Neural progenitor cell (in vitro differentiated cells): ENCODE measurements at places on chromosomes 7 and 10.

- DNase-seq, result no peak
- no peak overlapping the region for H3K4me3 ChIP-seq
- no peaks in the 10 kb centered on the region for H3K27me3 ChIP-seq
- no peak overlapping the region for H3K27ac ChIP-seq
- no peaks in the 10 kb centered on the region for H3K4me1 ChIP-seq
- no peaks in the 10 kb centered on the region for H3K36me3 ChIP-seq
These were observed 84.3 kb downstream of the GLRX3 start for GRCh38 chr10:130220251-130221185.

DNA sequence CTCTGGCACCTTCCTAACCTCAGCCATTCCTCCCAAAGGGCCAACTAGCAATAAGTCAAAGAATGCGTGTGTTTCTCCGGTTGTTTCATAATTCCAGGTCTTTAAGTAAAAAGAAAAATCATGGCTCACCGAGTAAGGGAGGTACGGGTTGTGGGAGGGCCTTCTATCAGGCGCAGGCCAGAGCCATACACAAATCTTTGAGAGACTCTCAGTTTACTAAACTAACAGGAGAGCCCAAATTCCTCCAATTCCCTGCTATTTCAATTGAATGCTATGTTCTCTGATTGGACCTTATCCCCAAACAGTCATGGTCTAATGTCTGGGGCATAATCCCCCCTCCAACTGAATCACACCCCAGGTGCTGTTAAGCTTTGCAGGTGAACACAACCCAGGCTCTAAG is 26.2 kb upstream of the SLF2 start:
- no peak overlapping the region for H3K27ac ChIP-seq
- DNase-seq, result no peak
- H3K4me1 ChIP-seq, result peaks cover 15% of the 10 kb centered on the region
- H3K27me3 ChIP-seq, result peaks cover 4% of the 10 kb centered on the region

DNA sequence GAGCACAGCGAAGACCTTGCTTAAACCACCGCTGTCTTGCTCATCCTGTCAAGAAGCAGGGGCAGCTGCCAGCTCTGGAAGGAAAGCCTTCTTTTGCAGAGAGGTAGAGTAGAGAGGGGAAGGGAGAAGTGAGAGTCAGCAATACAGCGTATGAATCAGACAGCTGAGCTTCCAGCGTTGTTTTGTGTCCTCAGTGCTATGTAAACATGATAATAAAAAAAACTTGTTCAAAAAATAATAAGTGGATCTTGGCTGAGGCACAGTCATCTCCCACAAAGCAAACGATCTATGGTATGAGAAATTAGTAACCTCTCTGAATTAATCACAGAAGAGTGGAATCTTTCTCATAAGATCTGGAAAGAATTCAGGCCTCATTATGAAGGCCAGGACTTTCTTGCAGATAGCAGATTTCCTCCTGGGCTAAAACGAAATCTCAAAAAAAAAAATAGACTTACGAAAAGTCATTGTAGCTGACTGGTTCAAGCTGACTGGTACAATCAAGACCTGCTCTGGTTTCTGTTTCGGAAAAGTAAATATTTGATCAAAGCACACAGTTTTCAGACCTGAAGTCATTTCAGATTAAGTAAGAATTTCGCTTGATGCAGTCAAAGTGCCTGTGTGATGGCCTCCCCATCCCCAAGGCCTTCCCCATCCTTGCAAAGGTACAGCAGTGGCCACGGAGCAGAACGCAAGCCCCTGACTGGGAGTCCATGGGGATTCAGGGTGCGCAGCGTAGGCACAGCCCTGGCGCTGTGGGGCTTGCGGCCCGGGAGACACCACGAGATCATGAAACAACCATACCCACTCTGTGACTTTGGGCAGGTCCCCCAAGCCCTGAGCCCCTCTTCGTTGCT is 29.4 kb downstream of the CHST15 start:
- no peak overlapping the region for H3K4me3 ChIP-seq
- no peaks in the 10 kb centered on the region for H3K27me3 ChIP-seq
- no peak for DNase-seq
- peaks cover 33% of the 10 kb centered on the region for H3K4me1 ChIP-seq

- no peaks in the 10 kb centered on the region for H3K27me3 ChIP-seq
- peak overlapping the region; percentile 93 for H3K27ac ChIP-seq
- H3K4me1 ChIP-seq, result peaks cover 75% of the 10 kb centered on the region
These were observed 58.6 kb upstream of the KCNIP2 start for GRCh38 chr10:101902032-101902819.

DNA sequence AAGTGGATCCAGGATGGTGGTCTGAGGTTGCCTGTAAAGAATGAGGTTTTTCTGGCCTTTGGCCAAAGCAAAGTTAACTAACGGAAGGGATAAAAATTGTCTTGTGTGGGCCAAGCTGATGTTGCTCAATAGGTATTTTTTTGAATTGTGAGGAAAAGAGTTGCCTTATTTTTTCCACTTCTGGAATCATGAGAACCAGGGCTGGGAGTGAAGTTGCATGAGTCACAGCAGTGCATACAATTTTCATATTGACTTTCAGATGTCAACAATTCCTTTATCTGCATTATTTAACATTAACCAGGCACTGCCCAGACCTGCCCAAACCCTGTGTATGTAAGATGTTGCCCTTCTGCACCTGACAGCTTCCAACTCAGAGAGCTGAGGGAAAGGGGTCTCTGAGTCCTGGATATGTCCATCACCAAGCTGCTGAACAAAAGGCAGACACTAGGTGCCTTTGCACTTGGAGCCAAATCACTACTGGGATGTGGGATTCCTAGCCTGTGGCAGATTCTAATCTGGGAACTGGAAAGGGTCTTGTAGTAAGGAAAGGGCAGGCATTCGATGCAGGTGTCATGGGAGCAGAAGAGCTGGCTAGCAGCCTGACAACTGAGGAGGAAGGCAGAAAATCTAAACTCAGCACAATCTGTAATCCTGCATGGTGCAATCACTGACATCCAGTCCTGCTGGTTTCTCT is 52.3 kb upstream of the SLC35B4 start:
- H3K36me3 ChIP-seq, result no peaks in the 10 kb centered on the region
- no peak overlapping the region for H3K27ac ChIP-seq
- H3K4me1 ChIP-seq, result no peaks in the 10 kb centered on the region
- no peaks in the 10 kb centered on the region for H3K27me3 ChIP-seq
- H3K4me3 ChIP-seq, result no peak overlapping the region
- no peak for DNase-seq

DNA sequence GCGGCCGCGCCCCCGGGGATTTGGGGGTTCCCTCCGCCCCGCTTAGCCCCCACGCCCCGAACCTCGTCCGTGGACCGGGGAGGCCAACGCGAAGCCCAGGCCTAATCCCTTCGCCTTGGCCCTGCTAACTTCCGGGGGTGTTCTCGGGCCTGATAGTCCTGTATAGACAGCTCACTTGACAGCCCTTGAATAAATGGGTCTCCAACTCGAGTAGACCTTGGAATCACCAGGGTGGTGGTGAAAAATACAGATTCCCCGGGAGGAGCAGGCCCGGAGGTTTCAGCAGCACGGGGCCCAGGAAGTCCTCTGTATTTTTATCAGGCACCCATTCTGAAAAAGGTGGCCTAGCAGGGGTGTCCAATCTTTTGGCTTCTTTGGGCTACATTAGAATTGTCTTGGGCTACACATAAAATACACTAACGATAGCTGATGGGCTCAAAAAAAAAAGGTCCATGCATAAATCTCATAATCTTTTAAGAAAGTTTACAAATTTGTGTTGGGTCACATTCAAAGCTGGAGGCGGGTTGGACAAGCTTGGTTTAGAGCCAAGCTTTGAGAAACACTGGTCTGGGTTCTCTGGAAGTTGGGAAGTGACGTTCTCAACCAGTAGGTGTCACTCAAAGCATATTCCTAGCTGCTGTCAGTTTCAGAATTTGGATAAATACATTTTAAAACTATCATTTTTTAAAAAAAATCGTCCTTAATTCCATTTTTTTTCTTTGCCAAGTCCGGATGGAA is 221.7 kb downstream of the PHTF2 start:
- H3K4me1 ChIP-seq, result peaks cover 19% of the 10 kb centered on the region
- H3K27me3 ChIP-seq, result peaks cover 12% of the 10 kb centered on the region
- DNase-seq, result peak; percentile 76
- H3K36me3 ChIP-seq, result no peaks in the 10 kb centered on the region
